Non-pigmented ciliary epithelial cell (primary cell): ENCODE measurements at places on chromosomes 7 and 10.

DNA sequence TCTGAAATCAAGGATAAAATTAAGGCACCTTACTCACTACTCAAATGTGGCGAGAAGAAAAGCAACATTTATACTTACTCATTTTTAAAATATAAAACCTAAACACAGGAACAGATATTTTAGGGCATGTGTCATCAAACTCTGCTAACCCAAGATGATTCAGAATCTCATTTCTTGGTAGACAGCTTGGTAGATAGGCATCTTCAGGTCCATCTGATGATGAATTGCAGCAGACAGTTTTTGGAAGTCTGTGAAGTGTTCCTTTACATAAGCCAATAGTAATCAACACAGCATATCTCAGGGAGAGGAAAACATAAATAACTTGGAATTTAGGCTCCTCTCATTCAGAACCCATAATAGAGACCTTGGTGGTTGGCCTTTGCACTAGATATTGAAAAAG is 3.4 kb downstream of the HIPK2 start:
- DNase-seq, result peak; percentile 79

GRCh38 chr10:102429468-102429867 is 2.9 kb downstream of the CUEDC2 start:
- no peak for DNase-seq

GRCh38 chr7:46707973-46708372 is 786.9 kb upstream of the IGFBP3 start:
- DNase-seq, result no peak

DNA sequence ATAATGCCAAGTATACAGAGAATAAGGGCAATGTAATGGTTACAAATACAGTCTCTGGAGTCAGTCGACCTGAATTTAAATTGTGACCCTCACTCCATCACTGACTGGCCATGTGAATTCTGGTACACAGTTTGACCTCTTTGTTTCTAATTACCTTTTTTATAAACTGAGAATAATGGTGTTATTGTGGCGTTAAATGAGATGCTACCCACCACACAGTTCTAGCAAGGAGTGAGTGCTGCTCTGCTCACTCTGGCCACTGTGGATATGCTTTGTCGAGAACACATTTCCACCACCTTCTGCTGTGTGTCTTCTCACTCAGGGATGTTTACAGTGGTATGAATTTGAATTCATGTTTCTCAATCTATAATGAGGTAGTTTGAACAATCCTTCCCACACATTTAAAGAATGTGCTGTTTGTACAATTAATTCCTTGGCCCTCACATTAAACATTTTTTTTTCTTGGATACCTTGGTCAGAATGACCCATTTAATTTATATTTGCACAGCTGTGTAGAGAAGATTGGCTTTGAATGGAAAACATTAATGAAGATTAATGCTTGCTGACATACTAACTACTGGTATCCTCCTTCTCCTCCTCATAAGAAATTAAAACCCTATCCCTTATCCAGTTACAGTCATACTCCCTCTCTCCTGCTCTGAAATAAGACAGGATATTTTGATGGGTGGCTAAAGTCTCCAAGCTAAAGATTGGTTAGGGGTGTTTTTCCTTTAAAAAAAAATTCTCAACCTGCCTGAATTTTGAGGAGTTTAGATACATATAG is 42.4 kb downstream of the PLCE1 start:
- no peak for DNase-seq

- DNase-seq, result no peak
These were observed 64.4 kb upstream of the MYO3A start for GRCh38 chr10:25869609-25870008.

GRCh38 chr7:14582010-14582409 is 320.5 kb downstream of the DGKB start:
- DNase-seq, result no peak

DNA sequence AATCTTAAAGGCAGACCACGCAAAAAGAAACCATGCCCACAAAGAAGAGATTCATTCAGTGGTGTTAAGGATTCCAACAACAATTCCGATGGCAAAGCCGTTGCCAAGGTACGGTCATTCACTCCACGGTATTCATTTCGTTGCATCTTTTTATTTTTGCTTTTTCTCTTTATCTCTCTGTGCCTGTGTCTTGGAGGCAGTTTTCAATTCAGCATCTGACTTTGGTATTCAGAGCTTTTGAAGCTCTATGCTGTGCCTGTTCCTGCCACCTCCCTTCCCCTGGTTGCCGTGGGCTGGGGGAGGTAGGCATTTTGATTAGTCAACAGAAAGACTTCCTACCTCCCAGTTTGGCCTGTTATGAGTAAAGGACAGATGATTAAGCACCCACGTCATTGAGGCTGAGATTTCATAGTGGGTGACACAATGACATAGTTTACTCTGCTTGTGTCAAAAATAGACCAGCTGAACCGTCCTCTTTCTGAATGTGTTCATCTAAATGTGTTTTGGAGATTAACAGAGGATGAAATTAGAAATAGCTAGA is 149.5 kb downstream of the ARID5B start:
- DNase-seq, result peak; percentile 90

DNA sequence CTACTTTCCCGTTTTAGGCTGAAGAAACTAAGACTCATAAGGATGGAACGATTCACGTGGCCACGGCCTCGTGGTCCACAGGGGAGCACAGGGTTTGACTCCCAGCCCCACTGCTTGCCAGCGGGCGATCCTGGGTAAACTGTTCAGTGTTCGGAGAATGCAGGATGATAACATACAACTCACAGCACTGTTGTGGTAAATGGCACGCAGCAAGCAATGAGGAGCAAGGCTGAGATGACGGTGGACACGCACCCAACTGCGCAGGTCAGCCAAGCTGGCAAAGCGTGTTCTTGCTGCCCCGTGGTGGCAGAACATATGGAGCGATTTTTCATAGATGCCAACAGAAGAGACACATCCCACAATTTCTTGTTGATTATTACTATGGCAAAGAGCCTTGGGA is 272.7 kb downstream of the DNAJB6 start:
- DNase-seq, result no peak

GRCh38 chr10:94420998-94421528 is 18.7 kb downstream of the TBC1D12 start:
- no peak for DNase-seq

- DNase-seq, result no peak
These were observed 15.3 kb downstream of the GPRIN2 start for GRCh38 chr10:46541017-46541661.

DNA sequence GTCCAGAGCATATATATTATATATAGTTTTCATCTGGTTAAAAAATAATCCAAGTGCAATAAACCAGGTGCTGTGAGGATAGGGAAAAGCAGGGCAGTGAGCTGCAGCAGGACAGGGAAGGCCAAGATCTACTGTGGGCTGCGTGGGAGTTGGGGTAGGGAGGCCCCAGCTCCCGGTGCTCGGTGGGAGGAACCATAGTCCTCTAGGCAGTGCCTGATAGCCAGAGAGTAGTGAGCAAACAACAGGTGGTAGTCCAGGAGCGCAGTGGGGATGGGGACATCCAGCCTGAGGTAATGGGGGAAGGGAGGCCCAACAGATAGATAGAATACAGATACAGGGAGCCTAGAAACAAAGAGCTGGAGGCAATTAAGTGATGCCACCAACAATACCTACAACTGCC is 4.1 kb upstream of the BMPR1A start:
- DNase-seq, result no peak

- peak; percentile 72 for DNase-seq
These were observed 12.2 kb upstream of the RSBN1L start for GRCh38 chr7:77684030-77684429.

DNA sequence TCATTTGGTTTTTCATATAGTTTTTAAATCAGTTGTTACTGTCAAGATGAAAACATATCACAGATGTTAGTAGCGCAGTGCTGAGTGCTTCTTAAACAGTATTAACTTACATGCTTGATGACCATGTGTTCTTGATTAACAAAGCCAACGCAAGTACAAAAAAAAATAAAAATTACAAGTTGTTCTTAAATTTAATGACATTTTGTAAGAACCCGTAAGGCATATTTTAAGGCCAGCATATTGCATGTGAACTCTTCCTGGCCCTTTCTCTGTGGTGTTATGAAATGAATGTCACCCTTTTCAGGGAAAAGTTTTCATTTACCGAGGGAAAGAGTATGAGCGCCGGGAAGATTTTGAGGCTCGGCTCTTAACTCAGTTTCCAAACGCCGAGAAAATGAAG is 140.4 kb upstream of the NPS start:
- no peak for DNase-seq
